T-cell (primary cell): ENCODE measurements at places on chromosomes 11 and 22.

- no peak for DNase-seq
These were observed 814.8 kb downstream of the BRD1 start for GRCh38 chr22:49012712-49013395.

- DNase-seq = no peak
These were observed 120.9 kb downstream of the C11orf65 start for GRCh38 chr11:108346451-108346850.

DNA sequence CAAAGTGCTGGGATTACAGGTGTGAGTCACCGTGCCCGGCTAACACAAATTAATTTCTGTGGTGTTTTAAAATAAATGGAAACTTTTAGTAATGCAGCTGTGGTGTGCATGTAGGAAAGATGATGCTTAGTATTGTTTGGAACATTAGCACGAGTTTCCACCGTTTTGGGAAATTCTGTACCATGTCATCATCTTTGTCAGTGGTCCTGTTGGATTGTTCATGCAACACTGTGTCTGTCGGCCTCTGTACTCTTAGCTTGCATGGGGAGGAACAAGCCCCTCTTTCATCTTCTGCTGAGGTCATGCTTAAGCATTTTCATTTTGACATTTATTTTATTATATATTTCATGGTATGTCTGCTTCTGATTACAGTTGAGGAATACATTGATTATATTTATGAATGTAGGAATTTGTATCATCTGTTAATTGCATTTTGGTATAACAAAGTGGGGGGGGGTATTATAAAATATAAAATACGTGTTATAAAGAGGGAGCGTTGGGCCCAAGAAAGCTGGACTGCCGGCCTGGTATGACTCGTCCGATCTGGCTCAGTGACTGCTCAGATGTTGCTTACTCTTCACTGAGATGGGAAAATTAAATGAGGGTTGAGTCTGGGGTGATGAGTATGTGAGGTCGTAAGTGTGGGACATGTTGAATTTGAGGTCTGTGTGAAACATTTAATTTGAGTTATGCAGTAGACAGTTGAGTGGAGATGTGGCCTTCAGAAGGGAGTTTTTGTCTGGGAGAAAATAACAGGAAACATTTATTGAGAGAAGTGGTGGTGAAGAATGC lies 28.7 kb downstream of the CECR2 start:
- DNase-seq = no peak

GRCh38 chr11:126920833-126921232 lies 79.7 kb downstream of the KIRREL3 start:
- DNase-seq = no peak

DNA sequence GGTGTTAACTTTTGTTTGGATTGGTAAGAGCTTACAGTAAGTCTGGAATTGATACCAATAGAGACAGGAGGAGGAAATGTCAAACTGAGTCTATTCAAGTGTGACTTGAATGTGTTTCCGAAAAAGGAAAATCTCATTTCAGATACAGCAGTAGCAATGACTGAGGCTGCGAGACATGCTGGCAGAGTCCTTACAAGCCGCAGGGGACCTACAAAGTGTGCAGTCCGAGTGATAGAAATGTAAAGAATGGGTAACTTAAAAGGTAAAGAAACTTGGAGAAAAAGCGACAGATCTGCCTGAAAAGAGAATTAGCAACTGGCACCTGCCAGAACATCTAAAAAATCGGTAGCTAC lies 444 bp downstream of the CWF19L2 start:
- DNase-seq = no peak

- no peak for DNase-seq
These were observed 38.5 kb upstream of the GLYATL1 start for GRCh38 chr11:58900479-58901420.

DNA sequence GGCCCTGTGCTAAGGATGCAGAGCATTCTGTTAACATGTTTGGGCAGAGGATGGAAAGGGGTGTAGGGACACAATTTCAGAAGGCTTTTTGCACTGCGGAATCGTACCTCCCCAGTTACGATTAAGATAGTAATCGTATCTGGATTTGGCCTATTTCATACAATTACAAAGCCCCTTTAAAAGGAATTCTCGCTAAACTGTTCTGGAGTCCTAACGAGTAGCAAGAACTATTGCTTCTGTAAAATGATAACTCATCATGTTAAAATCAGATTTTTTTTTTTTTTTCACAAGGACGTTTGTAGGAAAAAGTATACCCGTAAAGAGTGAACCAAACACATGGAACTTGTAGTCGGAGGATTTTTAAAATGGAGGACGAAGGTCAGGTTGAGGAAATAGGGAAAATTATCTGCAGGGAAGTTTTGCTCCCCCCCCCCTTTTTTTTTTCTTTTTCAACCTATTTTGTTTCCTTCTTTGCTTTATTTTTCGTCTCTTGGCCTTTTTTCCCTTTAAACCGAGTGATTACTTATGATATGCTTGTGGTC lies 934 bp downstream of the HSD17B12 start:
- no peak for DNase-seq

GRCh38 chr11:80007616-80008015 lies 566.8 kb upstream of the TENM4 start:
- DNase-seq = no peak

DNA sequence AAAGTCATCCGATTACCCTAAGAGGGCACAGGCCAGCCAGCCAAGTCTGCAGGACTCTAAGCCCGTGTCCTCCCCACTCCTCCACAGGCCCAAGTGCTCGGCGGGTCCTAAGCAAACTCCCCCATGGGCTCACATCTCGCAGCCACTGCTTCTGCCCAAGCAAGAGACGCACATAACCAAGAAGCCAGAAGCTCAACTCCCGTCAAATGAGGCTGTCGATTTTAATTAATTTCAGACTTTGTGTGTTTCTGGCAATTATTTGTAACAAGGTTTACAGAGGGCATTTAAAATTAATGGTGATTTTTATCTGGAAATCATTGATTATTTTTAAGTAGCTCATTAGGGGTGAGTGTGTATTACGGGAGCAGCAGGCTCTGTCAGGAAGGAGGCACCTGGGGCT lies 27.4 kb downstream of the PHF21B start:
- DNase-seq = no peak

- DNase-seq = no peak
These were observed 42.0 kb upstream of the TENM4 start for GRCh38 chr11:79482800-79483199.

- DNase-seq = no peak
These were observed 814.0 kb downstream of the BRD1 start for GRCh38 chr22:49013707-49014106.

GRCh38 chr11:16030664-16031063 lies 325.7 kb downstream of the SOX6 start:
- no peak for DNase-seq

GRCh38 chr11:372809-373715 lies 3.8 kb downstream of the B4GALNT4 start:
- DNase-seq = no peak

DNA sequence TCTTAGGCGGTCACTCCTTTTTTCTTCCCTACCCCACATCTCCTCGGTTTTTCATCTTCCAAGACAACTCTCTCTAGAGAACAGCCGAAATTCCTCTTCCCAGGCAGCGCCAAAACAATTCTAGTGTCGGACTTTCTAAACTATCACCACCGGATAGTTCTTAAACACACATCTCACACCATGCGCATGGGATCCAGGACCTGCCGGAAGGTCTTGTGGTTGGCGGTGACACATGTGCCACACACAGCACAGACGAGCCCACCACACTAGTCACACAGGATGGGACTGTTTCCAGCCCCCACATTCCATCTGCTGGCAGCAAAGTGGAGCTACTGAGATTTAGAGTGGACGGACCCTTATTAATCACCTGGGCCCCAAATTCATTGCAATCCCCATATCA lies 614.9 kb upstream of the CADM1 start:
- DNase-seq = no peak

GRCh38 chr11:63840356-63841060 lies 1.6 kb downstream of the MARK2 start:
- no peak for DNase-seq

DNA sequence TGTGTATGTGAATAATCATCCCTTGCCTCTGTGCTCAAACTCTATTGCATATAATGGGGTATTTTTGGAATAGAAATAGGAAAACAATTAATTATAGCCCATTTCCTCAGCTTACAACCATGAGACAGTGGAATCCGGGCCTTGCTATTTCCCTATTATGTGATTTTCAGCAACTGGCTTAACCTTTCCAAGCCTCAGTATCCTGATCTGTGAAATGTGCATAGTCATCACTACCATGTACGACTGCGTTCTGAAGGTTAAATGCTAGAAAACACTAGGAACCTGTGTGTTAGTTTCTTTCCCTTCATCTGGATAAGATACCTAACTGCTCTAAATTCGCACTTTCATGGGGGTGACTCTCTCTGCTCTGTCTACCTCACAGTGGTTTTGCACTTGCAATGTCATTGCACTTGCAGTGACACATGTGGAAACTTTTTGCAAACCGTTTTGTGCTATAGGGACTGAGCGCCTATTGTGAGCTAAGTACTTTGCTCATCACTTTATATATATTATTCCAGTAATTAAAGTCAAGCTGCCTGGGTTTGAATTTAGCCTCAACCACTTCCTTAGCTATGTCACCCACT lies 48.3 kb downstream of the IRAG1 start:
- no peak for DNase-seq

- no peak for DNase-seq
These were observed 225.9 kb upstream of the SESN3 start for GRCh38 chr11:95456714-95457491.

DNA sequence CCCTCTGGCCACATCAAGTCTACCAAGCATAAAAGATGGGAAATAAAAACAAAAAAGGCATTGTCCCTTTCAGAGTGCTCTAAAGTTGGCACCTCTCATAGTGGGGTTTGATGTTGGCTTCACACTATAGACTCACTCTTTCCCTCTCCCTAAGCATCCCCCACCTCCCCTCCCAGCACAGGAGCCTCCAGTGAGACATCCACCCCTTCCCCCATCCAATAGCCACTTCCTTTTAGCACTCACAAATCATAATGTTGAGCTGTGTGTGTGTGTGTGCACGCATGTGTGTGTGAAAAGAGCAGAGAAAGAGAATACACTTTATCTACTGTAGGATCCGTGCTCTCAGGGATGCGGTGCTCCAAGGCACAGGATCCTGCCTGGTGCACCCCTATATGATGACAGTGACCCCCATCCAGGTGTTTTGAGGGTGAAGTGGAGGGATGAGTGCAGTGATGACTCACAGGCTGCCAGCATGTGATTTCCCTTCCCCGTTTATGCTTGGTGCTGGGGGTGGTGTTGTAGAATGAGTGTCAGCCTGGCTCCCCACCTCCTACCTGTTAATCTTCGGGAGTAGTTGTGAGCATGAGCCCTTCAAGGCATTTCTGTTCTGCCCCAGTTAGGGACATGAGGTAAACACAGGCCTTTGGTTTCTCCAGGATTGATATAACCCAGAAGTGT lies 235.2 kb upstream of the B3GAT1 start:
- no peak for DNase-seq

- no peak for DNase-seq
These were observed 680.3 kb downstream of the NTM start for GRCh38 chr11:132050577-132051165.

DNA sequence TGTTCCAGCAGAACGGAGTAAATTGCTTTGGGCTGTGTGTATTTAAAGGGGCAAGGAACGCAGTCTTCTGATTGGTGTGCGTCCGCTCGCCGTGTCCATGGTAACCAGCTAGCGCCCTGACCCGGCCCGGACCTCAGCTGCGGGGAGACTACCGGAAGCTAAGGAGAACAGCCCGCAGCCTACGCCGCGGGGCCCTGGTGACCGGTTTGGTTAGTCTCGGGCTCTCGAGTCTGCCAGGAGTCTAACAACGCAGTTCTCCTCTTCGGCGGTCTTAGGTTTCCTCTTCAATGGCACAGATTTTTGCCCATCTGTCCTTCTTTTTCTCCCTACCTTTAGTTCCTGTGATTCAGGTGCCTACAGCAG lies 3.5 kb upstream of the OR56A3 start:
- no peak for DNase-seq

DNA sequence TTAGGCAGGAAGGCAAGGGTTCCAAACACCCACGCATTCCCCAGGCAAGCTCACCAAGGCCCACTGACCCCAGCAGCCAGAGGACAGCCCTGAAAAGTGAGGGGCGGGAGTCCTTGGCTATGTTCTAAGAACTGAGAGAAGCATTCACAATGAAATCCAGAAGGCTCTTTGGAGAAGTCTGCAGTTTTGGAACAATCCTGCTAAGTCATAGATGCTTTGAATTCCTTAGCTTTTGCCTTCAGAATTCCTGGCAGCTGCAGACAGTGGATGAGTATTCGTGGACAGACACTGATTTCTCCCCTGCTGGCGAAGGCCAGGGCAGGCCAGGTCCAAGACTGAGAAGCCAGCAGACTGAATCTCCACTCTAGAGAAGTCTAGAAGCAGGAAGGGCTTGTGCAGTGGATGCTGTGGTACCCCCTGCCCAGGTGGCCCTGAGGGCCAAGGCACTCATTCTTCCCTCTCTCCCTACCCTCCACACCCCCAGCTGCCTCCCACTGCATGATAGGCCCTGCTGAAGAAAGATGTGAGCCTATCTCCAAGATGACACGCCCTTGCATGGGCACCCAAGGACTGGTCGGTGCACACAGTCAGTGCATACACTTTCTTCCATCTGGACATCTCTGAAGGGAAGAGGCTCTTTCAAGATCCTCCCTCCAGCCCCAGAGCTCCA lies 133.2 kb upstream of the TEAD1 start:
- DNase-seq = no peak

DNA sequence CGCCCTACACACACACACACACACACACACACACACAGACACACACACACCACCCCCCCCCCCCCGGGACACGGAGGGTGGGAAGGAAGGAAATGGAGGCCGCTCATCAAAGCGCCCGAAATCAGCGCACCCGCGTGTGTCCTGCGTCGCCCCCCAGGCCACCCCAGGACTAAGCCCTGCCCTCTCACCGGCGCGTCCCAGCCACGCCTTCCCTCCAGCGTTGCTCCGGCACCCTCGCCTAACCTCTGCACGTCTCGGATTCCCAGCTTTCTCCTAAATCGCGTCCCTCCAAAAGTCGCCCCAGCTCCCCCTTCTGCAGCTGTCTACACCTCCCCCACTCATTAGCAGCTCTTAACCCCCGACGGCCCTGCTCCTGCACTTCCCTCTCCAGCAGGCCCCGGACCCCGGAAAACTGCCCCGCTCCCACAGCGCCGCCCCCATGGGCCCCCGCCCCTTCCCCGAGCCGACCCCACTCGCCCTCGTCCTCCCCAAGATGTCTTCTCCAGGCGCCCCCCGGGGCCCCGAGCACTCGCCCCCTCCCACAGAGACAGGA lies 557 bp downstream of the PACSIN2 start:
- DNase-seq = no peak

- DNase-seq = no peak
These were observed 66.9 kb downstream of the TBC1D22A start for GRCh38 chr22:46829117-46829891.

GRCh38 chr22:49364398-49364797 lies 463.3 kb downstream of the BRD1 start:
- no peak for DNase-seq

DNA sequence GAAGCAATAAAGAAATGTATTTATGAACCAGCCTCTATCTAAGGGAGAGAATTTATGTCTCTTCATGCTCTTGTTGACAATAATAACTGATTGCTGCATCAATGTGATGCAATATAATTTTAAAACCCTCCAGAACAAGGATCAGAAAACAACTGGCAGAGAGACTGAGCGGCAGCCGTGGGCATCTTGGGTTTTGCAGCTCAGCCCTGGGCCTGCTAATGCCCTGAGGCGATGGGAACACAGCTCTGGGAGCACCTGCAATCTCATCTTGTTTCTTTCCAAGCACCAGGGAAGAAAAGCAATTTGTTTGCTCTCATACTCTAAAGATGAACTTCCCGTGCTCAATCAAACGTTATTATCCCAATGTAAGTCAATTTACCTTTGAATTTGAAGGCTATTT lies 245.7 kb downstream of the ST3GAL4 start:
- DNase-seq = no peak
